Testis (tissue), 5 donors: ENCODE measurements at places on chromosomes 4 and X. TPM values are rescaled to one million over a fixed set of nuclear protein-coding genes. Genes with fewer than 3 reads are reported as not detected.

TLR1 gene
- 5.5 TPM for total RNA-seq

SYNPO2 gene
- total RNA-seq: 44.3 TPM

PABPC5 gene
- 4.3 TPM for total RNA-seq

HGFAC gene
- total RNA-seq: 72.3 TPM

MAOB gene
- 12.8 TPM for total RNA-seq

EXOC1 gene
- 46.4 TPM for total RNA-seq

RNF150 gene
- 6.5 TPM for total RNA-seq

HHIP gene
- 3.5 TPM for total RNA-seq

ATOH1 gene
- not detected for total RNA-seq

LRBA gene
- 61.1 TPM for total RNA-seq

FAT4 gene
- 8.9 TPM for total RNA-seq

CSAG1 gene
- total RNA-seq: not detected

MSL3 gene
- total RNA-seq: 47.6 TPM
